Stimulated activated CD4-positive, alpha-beta T cell treated with anti-CD3 and anti-CD28 coated beads, Interleukin-12 subunit alpha, Interleukin-12 subunit beta, amount 100 ng/mL, for 48 hours (primary cell): ENCODE measurements at places on chromosomes 2 and 18.

DNA sequence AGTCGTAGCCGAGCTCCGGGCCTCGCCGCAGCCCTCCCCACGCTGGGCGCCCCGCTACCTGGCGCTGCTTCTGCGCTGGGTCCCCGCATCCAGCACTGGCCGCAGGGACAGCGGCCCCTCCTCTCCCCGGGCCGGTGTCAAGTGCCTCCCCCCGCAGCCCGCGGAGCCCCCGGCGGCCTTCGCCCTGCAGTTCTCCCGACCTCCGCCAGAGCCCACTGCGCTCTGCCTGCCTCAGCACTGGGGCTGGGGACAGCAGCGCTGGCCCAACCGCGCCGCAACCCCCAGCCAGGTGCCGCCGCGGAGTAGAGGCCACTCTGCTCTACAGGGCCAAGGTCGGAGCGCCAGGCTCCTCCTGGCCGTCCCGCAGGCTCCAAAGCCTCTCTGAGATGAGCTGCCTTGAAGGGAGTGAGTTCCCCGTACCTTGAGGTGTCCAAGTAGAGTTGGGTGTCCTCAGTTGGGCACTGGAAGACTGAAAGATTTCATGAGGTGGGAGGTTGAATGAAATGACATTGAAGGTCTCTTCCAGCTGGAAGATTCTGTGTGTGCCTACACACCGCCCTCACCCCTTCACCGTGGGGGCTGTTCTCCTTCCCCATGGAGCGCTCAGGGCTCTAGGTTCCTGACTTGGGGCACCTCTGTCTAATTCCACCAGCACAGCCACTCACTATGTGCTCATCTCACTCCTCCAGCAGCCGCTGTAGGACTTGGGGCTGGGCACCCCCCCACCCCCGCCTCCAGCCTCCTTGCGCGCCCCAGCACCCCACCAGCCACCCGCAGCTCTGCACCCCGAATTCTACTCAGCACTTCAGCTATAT, 854 bp upstream of the DNMT3A start:
- DNase-seq, result peak; percentile 70

- DNase-seq, result no peak
Measured at GRCh38 chr2:232466221-232466620, 10.3 kb downstream of the ALPI start.

GRCh38 chr2:149858216-149858615, 270.6 kb upstream of the MMADHC start:
- DNase-seq, result no peak

- DNase-seq, result no peak
Measured at GRCh38 chr18:37409878-37410277, 155.7 kb downstream of the CELF4 start.

DNA sequence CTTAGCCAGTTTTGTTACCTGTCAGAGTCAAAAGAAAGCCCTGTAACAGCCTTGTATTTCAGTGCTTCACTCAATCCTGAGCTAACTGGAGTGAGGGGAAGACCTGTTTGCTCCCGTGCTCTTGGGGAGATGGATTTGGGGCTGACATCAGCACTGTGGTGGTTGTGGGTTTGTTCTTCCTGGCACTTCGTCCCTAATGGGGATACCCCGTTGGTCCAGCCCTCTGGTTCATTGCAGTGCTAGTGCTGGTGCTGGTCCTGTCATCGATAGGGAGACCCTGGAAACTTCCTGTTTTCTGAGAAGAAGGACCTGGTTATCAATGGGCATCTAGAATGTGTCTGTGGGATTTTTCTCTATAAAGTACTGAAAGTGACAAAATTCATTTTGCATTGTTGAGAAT, 205.4 kb downstream of the ZNF407 start:
- no peak for DNase-seq

- no peak for DNase-seq
Measured at GRCh38 chr2:148102641-148103040, 81.8 kb downstream of the MBD5 start.

DNA sequence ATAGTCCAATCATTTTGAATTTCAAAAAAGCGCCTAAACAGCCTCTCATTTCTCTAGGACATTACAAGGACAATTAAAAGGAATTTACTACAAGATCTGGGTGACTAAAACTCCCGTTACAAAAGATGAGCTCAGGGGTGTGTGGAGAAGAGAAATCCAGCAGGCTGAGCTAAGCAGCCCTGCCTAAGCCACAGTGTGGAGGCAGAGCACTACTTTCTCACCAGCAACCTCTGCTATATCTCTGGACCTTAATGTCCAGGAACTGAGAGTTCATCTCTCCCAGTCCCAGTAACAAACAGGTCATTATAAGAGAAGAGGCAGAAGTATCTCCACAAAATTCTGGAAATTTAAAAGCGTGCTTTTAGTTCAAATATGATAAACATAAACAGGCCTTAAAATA, 18.9 kb upstream of the ANKRD62 start:
- DNase-seq, result no peak

DNA sequence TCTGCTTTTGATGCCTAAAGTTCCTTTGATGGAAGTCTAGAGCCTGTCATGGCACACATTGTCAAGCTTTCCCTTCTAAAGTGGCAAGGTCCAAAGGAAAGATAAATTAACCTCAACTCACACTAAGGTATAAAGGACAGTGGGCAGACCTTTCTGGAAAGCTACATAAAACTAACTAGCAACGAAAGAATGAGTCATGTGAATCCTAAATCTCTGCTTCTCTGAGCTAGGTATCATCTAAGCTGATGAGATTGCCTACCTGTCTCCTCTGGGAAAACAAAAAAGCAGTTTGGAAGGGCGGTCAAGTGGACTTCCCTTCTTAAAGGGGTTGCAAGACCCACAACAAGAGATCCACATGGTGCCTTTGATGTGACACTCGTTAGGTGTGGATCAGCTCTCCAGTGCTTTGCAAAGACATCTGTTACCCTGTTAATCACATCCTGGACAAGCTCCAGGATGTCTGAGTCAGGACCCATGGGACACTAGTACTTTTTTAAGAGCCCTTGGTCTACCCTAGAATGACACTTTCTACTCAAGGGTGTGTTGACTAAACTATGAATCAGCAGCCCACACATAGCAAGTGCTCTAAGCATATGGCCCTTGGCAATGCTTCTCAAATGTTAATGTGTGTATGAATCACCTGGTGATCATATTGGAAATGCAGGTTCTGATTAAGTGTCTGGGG, 173.5 kb downstream of the ALK start:
- peak; percentile 1 for DNase-seq

GRCh38 chr2:178506524-178506923, 26.3 kb downstream of the PLEKHA3 start:
- no peak for DNase-seq

GRCh38 chr18:62612776-62613175, 90.0 kb downstream of the ZCCHC2 start:
- no peak for DNase-seq

GRCh38 chr2:26675651-26676255, 16.8 kb upstream of the KCNK3 start:
- no peak for DNase-seq

GRCh38 chr2:200350850-200351285, 44.4 kb downstream of the SPATS2L start:
- DNase-seq, result no peak

DNA sequence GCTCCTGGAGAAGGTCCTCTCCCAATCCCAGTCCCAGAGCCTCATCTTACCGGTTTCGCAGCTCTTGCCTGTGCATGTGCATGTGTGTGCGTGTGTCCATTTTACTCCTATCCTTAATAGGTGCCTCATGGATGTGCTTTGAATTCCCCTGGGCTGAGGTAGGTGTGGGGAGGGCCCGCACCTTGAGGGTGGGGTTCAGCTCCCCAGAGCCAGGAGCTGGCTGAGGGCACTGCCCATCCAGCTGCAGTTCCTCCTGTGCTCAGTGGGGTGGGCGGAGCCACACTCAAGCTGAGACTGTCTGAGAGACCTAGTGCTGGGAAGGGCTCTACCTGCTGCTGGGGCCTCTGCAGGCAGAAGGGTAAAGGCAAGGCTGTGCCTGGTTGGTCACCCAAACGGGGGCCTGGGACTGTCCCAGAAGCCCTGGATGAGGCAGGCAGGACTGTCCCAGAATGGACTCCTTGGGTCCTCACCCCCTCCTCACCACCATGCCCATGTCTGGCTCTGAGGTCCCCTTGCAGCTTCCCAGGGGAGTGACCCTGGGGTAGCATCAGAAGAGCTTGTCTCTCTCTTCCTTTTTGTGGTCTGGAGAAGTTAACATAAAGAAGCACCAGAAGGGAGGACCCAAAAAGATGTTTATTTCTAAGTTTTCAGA, 8.9 kb downstream of the GDF7 start:
- no peak for DNase-seq

GRCh38 chr2:189517847-189518535, 62.6 kb downstream of the SLC40A1 start:
- no peak for DNase-seq

GRCh38 chr2:191150600-191151330, at the start of gene STAT4:
TSS of gene STAT4 (minus strand) at chr2:191150994. CDS start at chr2:191148203, 2,791 bp downstream.
- peak; percentile 76 for DNase-seq

DNA sequence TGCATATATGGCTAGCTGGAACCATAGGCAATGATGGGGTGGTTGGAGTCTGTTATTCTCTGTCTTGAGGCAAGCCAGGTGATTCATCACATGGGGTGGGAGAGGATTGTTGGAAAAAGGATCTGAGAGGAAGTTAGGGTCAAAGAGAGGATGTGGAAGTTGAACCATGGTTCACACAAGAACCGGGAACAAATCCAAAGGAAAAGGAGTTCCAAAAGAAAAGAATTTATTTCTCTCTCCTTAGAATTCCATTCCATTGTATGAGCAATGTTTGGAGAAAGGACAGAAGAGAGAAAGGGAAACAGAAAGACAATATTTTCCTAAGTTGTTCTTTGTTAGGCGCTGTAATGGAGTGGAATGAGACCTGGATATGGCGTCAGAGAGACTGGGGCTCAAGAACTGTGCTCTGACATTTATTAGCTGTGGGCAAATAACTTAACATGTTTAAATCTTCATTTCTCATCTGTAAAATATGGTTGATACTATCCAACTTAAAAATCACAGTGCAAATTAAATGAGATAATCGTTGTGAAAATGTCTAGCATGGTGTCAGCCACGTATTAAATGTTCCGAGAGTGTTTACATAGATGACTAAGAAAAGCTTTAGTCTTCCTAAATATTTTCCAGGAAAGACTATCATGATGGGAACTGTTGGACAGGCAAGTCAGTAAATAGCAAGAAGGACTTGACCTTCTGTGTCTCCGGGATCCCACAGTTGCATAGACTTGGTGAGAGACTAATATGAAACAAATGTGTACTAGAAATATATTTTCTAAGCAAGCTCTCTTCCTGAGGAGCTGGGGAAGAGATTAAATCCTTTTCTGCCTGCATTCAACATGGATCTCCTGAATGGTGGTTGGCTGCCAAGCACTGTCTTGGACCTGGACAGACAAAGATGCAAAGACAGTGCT, 71.4 kb downstream of the TRIB2 start:
- DNase-seq, result no peak

DNA sequence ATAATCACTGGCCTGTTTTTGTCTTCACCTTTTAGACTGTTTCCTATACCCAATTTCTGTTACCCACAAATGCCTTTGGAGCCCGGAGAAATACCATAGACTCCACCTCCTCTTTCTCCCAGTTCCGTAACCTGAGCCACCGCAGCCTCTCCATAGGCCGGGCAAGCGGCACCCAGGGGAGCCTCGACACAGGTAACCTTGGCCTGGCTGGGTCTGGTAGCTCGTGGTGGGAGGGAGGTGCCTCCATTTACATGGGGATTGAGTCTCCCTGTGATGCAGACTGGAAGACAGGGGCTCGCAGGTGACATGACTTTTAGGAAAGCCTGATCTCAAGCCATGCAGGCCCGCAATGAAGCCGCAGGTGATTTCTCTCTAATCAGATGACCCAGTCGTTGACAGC, 100.6 kb downstream of the CABLES1 start:
- DNase-seq, result no peak

- DNase-seq, result no peak
Measured at GRCh38 chr2:15096873-15097272, 464.3 kb downstream of the NBAS start.

DNA sequence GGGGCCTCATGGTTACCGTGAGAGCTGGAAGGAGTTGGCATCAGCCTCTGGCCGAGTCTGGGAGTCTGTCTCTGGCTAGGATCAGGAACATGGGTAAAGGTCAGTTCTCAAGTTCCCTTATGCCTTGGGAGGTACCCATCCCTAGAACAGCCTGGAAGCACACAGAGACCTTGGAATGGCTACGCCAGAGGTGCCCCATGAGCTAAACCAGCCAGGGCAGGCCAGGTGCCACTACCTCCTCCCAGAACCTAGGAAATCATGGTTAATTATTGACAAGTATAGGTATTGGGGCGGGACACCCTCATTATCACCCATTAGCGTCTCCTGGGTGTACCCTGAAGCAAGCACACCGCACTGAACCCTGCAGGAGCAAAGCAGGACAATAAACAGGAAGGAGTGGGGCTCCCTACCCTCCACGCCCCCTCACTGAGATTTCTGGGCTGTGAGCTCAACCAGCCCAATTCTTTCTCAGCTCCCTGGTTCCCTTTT, 3.0 kb upstream of the ASPRV1 start:
- no peak for DNase-seq

DNA sequence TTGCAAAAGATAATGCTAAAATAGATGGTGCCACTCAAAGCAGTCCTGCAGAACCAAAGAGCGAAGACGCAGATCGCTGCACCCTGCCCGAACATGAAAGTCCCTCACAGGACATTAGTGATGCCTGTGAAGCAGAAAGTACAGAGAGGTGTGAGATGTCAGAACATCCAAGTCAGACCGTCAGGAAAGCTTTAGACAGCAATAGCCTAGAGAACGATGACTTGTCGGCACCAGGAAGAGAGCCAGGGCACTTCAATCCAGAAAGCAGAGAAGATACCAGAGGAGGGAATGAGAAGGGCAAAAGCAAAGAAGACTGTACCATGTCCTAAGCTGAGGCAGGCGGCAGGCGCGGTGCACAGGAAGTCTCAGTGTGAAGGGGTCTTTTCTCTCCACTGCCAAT, 34.8 kb upstream of the RBM44 start:
- no peak for DNase-seq

GRCh38 chr2:219282375-219282774, 3.2 kb downstream of the DNAJB2 start:
- no peak for DNase-seq

DNA sequence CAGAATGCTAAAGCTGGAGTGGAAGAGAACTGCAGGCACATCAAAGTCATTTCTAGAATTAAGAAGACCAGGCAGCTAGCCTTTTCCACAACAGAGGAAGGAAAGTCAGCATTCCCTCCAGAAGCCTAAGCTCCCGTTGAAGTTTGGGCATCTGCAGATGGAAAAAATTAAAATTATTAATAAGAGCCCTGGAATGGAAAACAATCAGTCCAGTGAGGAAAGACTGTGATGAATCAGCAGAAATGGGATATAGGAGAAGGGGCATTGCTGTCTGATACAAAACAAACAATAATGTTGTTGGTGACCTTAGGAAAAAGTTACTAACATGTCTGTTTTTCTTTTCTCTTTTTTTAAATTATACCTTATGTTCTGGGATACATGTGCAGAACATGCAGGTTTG, 450.7 kb upstream of the SLC14A2 start:
- DNase-seq, result no peak

DNA sequence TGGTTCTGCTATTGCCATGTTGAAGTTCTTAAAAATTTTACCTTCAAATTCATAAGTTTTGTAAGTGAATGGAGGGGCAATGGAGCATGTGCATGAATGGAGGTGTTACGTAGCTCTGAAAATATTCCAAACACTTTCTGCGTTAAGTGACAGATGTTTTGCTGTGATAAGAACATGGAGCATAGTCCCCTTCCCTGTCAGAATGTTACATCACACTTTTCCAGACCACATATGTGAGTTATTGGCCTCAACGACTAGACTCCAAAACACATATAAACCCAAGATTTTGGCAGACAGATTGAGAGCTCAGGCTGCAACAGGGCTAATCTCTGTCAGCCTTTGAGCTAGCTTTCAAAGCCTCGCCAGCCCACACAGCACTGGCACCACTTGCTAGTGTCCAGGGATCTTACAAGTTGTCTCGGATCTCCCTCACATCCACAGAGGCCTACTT, 27.2 kb upstream of the MFSD6 start:
- DNase-seq, result no peak
